Kidney epithelial cell (primary cell): ENCODE measurements at places on chromosomes 4 and X. TPM values are rescaled to one million over a fixed set of nuclear protein-coding genes. Genes with fewer than 3 reads are reported as not detected.

- no peak for DNase-seq
Observed at GRCh38 chr4:168167714-168168284, 75.5 kb downstream of the ANXA10 start.

FRAS1 gene
- 28.4 and 35.8 TPM in 2 replicates for total RNA-seq

COPS4 gene
- total RNA-seq, result 27.6 and 39.5 TPM in 2 replicates

- no peak for DNase-seq
Observed at GRCh38 chrX:134186362-134187121, 50.4 kb upstream of the CCDC160 start.

GRCh38 chrX:5586726-5587125, 641.9 kb downstream of the NLGN4X start:
- no peak for DNase-seq

DNA sequence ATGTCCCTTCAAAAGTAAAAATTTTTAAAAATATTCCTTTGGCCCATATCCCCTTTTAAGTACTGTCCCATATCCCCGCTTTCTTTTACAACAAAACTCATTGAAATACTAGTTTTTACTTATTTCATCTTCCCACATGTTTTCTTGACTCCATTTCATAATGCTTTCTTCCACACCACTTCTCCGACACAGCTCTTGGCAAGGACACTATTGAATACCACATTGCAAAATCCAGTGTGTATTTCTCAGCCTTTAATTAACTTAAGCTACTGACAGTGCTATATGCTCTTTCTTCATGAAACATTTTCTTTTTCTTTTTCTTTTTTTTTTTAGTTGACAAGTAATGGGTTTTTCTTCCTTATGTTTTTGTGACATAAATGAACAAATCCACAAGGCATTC, 28.8 kb downstream of the PRDM8 start:
- DNase-seq, result no peak

- DNase-seq, result no peak
Observed at GRCh38 chr4:105306820-105307219, 160.1 kb downstream of the TET2 start.

GRCh38 chr4:72888331-72888730, 181.2 kb downstream of the COX18 start:
- DNase-seq, result no peak

DNA sequence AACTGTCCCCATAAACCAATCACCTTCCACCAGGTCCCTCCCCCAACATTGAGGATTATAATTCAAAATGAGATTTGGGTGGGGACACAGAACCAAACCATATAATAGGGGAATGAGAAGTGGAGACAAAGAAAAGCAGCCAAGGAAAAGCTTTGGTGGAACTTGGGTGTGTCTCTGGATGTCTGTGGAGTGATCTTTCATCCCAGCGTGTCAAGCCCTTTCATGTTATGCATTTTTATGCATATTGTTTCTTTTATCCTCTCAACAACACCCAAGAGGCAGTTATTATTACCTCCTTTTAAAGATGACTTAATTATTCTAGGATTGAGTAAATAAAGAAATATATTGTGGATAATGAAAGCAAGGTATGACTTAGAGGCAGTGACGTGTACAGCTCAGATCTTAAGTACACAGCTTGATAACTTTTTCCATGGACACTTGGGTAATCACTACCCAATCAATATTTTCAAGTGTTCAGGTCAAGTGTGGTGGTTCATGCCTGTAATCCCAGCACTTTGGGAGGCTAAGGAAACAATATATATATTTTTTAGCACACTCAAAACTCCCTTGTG, 42.6 kb upstream of the HOPX start:
- no peak for DNase-seq

GRCh38 chr4:23034731-23035130, 342.0 kb downstream of the GBA3 start:
- DNase-seq, result no peak

- no peak for DNase-seq
Observed at GRCh38 chrX:53695946-53696549, 9.5 kb upstream of the HUWE1 start.
